GM12891 (cell line): ENCODE measurements at places on chromosomes 11 and 22.

- DNase-seq = no peak
Observed at GRCh38 chr22:22945195-22945594, 57.6 kb downstream of the IGLL5 start.

DNA sequence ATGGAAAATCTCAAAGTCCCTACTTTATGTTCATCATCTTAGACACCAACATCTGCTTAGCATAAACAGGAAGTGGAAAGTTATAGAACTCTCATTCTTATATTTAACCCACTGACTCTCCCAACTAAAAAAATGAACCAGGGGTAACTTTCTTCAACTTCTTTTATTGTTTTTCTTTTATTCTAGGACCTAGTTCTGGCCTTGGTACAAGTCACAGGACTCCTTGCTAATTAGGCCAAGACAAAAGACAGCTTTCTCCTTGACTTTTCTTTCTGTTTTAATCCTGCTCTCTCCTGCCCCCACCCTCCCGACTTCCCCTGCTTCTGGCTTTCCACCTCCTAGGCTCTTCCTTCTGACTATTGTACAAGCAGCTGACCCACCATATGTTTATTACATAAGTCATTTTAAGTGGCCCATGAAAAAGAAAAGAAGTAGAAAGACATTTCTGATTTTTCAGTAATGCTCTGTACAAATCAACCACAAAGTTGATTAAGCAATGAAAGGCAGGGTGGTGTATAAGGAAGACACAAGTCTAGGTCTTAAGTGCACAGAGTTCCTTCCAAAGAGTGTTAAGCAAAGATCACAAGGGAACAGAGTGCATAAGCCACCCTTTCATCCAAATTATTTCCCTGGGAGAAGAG, 18.3 kb downstream of the JAML start:
- DNase-seq = no peak

GRCh38 chr11:1274501-1274900, 34.9 kb downstream of the TOLLIP start:
- no peak for DNase-seq

- DNase-seq = no peak
Observed at GRCh38 chr11:106442032-106442431, 364.6 kb downstream of the AASDHPPT start.

- no peak for DNase-seq
Observed at GRCh38 chr11:68541991-68542390, 81.4 kb downstream of the PPP6R3 start.

- no peak for DNase-seq
Observed at GRCh38 chr22:32824531-32825312, 23.2 kb downstream of the TIMP3 start.

DNA sequence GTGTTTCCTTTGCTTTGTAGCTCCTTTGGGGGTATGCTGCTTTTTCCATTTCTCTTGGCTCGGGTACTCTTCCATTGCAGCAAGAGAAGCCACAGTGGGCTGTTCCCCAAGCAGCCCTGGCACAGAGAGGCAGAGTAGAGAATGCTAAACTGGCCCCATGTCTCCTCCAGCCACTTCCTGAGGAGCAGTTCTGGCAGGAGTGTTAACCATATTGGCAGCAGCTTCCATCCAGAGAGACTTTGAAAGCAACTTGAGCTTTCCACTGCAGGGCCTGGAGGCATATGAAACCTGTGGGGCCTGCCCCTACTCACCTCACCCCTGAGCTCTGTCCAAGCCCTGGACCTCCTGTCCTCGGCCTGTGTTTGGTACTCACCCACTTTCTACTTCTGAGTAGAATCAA, 61.8 kb downstream of the ALX4 start:
- no peak for DNase-seq

GRCh38 chr11:130247319-130247718, 67.4 kb downstream of the ZBTB44 start:
- DNase-seq = no peak

GRCh38 chr11:119319700-119320239, 2.8 kb upstream of the MCAM start:
- peak; percentile 5 for DNase-seq

GRCh38 chr22:27107824-27108223, 450.4 kb downstream of the MIAT start:
- no peak for DNase-seq

DNA sequence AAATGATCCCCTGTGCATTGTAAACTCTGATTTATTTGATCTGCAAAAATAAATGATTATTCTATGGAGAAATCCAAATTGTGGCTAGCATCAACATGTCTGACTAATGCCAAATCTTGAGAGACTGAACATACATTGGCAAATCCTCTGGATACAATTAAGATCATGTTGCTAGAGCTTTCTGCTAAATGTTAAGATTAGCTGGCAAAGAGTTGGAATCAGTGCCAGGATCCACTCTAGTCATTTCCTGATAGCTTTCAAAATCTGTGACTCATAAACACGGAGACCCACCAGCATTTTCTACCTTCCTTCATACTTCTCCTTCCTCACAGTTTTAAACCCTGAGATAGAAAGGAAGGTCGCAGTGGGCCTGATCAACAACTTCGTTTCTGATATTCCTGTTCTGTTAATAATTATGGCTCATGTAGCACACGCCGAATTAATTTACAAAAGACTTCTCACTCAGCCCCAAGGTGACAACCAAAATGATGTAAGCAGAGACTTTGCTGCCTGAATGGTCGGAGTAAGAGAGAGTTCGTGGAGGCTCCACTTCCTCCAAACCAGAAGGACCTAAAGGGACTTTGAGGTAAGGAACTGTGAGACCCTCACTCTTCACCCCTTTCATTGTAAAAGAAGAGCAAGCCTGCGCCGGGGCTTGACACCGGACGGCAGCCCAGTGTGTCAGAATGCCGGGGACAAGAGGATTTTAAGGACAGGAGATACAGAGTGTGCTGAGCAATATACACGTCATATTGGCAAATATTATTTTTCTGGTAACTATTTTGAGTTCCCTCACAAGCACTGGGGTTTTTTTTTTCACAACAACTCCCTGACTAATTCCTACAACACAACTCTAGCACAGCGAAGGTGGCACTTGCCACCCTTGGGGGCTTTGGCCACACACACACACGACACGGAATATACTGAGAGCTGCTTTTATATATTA, 42.0 kb downstream of the SERPINH1 start:
- DNase-seq = no peak

- DNase-seq = peak; percentile 72
Observed at GRCh38 chr11:8092587-8093424, 11.8 kb downstream of the TUB start.

DNA sequence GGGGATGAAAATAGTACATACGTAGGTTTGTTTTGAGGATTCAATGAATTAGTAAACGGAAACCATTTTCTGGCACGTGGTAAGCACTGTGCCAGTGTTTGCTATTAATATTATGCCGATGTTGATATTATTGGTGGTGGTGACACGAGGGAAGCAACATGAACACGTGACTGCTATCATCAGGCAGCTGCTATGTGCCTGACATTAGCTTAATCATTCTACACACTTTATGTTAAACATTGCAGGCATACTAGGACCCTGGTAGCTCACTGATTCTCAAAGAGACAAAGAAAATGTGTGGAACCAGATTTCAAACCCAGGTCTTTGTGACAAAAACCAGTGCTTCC, 656 bp downstream of the SRRD start:
- DNase-seq = no peak

GRCh38 chr11:70743329-70743728, 345.0 kb downstream of the CTTN start:
- DNase-seq = no peak

- DNase-seq = no peak
Observed at GRCh38 chr11:69880041-69880825, 61.0 kb upstream of the FGF3 start.

DNA sequence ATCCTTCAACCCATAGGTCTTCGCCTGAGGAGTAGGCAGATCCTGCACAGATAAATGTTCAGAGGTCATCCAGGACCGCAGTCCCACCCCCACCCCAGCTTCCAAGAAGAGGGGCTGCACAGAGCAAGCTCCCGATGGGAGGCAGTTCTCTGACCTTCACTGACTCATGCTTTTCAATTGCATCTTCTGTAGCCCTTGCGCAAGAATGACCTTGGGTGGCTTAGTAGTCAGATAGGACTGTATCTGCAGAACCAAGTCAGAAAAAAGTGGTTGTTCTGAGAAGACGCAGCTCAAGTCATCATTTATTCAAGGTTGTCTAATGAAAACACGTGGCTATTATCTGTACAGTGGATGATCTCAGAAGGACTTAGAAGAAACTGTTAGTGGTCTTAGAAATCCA, 16.4 kb upstream of the GRAMD1B start:
- no peak for DNase-seq

- DNase-seq = no peak
Observed at GRCh38 chr11:85776951-85777602, 33.9 kb downstream of the SYTL2 start.

GRCh38 chr22:40418366-40419201, 48.2 kb downstream of the SGSM3 start:
- DNase-seq = no peak

GRCh38 chr22:24094966-24095365, 83.9 kb downstream of the CABIN1 start:
- DNase-seq = no peak

DNA sequence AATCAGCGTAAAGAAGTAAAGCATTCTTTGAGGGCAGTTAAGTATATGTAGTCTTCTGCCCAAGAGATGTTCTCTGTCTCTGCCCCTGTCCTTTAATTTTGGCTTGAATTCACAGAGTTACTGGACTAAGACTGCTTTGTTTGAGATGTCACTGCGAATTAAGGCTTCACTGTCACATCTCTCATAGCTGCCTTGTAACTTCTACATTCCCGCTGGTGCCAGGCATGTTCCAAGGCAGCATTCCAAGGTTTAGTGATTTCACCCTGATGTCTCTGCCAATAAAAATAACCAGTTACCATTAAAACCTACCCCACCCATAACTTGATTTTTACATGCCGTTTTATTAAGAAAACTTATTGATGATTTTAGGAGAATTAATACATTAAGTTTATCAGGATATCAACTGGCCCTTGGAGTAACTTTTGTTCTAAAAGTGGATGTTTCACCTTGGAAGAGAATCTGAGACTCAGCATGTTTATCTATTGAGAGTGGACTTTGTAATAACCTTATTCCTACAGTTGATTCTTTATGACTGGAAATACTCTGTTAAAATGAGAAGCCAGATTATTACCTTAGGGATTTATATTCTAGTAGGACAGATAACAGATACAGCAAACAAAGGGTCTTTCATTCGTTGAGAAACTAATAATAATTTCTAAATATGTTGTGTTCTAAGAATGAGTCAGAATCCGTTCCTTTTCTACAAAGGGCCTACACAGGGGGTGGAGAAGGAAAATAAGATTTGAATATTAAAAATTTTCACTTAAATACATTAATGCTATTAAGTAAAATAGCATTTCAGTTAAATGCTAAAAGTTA, 110.2 kb downstream of the UVRAG start:
- DNase-seq = no peak

DNA sequence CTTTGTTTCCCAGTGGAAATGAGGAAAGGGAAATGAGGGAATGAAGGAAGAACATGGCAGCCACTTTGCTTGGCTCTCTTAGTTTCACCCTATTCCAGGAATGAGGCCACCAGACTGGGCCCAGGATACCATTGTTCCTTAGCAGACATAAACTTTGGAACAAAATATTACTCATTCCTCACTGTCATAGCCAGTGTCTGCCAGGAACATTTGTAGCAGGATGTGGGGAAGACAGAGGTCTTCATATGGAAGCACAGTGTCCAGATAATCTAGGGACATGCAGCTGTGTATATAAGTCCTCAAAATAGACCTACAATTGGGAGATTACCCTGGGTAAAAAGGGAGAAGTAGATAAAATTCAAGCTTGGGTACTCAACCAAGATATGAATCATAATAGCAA, 15.2 kb upstream of the FUT4 start:
- no peak for DNase-seq

DNA sequence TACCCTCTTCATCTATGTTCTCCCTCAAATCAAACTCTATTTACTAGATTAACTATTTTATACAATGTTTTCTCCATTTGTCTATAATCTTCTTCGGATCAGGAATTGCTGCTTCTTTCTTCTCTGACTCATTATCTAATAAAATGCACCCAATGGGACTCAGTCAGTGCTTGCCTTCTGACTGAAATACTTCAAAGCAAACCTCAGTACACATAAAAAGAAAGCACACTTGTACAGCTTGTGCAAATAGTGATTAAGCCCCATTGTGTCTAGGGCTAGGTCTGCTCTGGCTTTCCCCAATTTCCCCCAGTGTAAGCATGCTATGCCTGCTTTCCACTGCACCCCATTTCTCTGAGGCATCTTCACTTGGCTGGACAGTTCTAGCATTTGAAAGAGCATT, 118.6 kb upstream of the C11orf87 start:
- no peak for DNase-seq

DNA sequence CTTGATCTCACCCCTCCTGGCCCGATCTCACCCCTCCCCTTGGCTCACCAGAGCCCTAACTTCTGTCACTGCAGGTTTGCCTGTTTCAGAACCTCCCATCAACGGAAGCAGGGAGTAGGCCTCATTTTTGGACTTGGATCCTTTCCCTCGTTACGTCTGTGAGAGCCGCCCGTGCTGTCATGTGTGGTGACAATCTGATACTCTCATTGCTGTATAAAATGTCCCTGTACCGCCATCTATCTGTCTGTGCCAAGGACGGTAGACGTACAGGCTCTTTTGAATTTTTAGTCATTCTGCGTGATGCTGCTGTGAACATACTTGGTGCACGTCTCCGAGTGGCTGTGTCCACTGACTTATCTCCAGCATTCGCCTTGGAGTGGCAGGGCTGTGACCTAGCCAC, 1163.1 kb downstream of the BRD1 start:
- DNase-seq = no peak

GRCh38 chr11:67243051-67243450, 23.2 kb upstream of the GRK2 start:
- DNase-seq = no peak

DNA sequence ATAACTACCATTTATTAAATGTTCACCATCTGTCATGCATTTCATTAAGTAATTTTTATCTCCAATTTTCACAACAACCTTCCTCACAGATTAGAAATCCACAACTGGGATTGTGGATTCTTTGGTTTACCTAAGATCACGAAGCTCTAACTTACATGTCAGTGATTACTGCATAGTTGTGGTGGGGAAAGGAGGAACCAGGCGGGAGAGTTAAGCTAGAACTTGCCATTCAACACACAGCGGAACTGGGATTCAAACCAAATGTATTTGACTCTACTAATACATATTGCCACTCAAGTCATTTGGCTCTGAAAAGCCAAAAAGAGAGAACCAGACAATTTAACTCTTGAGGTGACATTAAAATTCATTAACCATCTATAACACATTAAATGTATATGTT, 10.4 kb upstream of the LAYN start:
- no peak for DNase-seq
